ENCODE measurements at places on chromosomes 3 and 15.

DNA sequence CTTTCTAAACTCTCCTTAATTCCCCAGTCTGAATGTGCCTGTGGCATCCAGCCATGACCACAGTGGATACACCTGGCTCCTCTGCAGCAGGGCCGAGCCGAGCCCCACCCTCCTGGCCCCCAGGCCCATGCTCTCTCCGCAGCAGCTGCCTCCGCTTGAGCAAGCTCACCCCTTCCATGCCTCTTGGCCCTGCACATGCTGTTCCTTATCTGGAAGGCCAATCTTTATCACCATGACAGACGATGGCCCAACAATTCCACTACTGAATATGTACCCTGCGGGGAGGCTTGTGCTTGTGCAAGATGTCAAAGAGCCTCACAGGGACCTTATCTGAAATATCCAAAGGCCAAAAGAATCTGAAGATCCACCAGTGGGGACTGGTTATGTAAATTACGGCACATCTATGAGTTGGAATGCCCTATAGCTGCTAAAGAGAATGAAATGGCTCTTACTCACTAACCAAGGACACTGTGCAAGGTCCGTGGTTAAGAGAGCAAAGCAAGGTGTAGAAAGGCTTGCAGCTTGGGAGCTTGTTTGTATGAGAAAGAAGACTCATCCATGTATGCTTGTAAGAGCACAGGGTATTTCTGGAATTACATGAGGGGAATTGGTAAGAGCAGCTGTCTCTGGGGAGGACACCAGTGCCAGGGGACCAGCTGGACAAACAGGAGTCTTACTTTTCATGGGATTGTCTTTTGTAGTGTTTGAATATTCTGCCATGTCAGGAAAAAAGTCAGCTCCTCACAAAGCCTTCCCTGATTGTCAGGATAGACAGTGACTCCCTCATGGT, 55.2 kb downstream of the WNT7A start:
- no peak for DNase-seq

GRCh38 chr3:135059580-135059979, 264.5 kb downstream of the EPHB1 start:
- DNase-seq: no peak

GRCh38 chr3:171254315-171254714, 205.9 kb downstream of the TNIK start:
- DNase-seq: no peak

DNA sequence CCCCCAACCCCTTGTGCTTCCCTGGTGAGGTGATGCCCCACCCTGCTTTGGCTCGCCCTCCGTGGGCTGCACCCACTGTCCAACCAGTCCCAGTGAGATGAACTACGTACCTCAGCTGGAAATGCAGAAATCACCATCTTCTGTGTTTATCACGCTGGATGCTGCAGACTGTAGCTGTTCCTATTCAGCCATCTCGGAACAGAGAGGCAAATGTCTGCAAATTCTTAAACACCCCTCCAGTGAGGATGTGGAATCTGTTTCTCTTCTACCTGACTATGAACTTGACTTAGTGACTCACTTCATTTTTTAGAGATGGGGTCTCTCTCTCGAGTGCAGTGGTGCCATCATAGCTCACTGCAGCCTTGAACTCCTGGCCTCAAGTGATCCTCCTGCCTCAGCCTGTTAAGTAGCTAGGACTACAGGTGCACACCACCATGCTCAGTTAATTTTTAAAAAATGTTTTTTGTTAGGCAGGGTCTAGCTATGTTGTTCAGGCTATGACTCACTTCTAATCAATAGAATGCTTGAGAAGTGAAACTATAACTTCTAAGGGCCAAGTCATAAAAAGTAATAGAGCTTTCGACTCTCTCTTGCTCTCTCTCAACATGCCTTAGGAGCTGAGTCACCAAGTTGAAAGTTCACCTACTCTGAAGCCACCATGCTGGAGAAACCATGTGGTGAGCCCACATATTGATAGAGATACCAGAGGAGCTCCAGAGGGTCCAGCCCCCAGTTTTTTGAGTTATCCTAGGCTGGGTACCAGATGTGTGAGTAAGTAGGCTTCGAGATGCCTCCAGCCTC, 11.5 kb upstream of the PARP14 start:
- DNase-seq: no peak

GRCh38 chr3:6799264-6799915, 61.5 kb upstream of the GRM7 start:
- no peak for DNase-seq

- DNase-seq: no peak
These were observed 241.1 kb downstream of the RYR3 start for GRCh38 chr15:33551860-33552259.

- DNase-seq: no peak
These were observed 14.7 kb downstream of the DHX30 start for GRCh38 chr3:47817609-47818008.

- no peak for DNase-seq
These were observed 97.4 kb upstream of the RBMS3 start for GRCh38 chr3:29183346-29184087.

- no peak for DNase-seq
These were observed 23.6 kb downstream of the PTPN23 start for GRCh38 chr3:47404431-47404876.

DNA sequence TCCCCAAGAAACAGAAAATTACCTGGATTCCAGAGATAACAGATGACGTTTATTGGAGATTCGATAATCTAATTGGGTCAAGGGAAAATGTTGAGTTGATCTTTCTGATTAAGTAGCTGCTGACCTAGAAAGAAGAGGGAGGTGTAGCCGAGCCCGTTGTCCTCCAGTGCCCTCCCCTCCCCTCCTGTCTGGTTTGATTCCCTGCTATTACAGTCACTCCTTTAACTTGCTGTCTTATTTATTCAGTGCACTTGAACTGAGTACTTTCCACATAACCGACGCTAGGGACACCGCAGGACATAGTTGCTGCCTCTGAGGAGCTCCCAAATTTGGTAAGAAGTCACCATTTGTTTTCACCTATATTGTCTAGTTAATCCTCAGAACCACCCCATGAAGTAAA, 103.7 kb downstream of the AQP9 start:
- DNase-seq: no peak

GRCh38 chr15:74988007-74988800, 7.2 kb upstream of the SCAMP5 start:
- DNase-seq: no peak

- no peak for DNase-seq
These were observed 1.3 kb downstream of the SCAANT1 start for GRCh38 chr3:63910891-63911290.

DNA sequence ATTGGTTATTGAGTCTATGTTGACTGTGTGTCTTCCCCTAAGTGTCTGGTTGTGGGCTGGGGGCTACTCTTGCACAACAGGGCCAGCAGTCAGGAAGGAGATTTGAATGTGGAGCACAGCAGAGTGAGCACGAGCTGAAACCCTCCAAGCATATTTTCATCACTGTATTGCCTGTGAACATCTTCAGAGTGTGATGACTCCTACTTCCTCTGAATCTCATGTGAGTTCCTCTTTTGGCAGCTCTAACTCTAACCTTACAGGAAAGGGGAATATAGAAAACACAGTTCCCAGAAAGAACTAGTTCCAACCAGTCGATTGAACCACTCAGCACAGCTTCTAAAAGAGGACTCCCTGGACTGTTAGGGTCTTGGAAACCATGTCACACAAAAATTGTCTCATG, 211.6 kb downstream of the RAP2B start:
- no peak for DNase-seq

GRCh38 chr15:41891226-41891625, 2.6 kb downstream of the SPTBN5 start:
- no peak for DNase-seq

GRCh38 chr15:45869034-45869668, 234.3 kb downstream of the SQOR start:
- no peak for DNase-seq

DNA sequence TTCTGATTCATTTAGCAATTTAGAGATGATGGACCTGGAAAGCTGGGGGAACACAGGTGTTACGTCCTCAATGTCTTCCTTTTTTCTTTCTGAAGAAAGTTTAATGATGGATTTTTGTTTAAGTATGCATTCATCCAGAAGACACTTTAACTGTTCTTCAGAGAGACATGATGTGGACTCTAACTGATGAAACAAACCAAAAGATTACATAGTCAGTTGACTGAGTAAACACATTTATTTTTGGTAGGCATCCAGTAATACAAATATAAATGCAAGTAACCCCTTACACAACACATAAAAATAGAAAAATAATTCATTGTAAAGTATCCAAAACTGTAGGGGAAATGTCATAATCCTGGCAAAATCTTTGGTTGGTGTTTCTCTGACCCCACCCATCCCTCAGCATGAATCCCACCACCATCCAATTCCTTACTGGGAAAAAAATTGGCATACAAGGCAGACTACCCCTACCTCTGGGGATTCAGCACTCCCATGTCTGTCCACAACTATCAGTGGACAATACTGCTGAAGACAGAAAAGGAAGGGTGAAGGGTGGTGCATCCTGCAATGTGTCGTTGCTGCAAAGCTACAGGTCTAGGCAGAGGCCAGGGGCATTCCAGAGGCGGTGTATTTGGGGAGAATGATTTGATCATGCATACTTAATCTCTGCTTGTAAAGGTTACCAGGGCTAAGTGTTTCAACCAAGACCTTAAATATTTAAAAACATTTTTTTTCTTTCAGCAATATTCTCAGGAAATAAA, 37.4 kb downstream of the THBS1 start:
- DNase-seq: no peak

- no peak for DNase-seq
These were observed 44.3 kb downstream of the THRB start for GRCh38 chr3:24450160-24450907.

GRCh38 chr3:13800064-13800463, 79.8 kb downstream of the WNT7A start:
- DNase-seq: no peak

DNA sequence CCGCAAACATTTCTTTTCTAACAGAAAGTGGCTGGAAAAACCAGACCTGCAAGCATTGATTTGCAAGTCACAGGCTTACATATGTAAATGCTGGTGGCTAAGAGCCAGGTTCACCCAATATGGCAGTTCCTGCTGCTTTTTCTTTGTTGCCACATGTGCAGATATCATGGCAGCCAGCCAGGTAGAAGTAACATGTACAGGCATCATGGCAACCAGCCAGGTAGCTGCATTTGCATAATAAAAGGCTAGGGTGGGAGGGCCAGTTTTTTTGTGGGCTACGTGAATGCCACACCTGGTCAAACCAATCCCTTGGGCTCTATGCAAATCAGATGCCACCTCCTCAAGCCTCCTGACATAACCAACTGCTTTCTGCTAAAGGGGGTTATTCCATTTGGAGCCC, 2.8 kb upstream of the SMCO1 start:
- no peak for DNase-seq

- no peak for DNase-seq
These were observed 307.5 kb downstream of the EDEM1 start for GRCh38 chr3:5494905-5495519.

DNA sequence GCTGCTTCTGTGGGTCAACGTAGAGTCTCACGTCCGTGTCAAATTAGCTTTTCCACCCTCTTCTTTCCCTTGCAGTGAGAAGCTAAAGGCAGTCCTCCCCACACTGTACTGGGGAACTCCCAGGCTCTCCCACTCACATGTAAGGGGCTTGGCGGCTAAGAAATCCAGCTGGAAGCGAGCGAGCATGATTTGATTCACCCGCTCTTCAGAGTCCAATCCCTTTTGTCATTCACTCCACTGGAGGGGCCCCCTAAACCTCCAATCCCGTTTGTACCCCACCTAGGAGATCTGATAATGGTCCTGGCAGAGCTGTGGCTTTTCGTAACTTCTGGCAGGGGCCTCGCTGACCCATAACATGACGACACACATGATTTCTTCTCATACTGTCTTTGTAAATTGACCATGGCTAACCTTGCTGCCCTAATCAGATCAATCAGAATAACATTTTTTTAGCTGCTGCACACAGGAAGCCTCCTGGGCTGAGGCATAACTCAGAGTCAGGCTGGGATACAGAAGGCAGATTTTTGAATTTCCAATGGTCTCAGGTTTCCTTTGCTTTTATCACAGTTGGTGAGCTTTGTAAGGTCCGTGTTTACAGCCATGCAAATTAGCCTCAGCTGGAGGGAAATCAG, 235.2 kb downstream of the GREM1 start:
- DNase-seq: no peak

GRCh38 chr15:89504166-89504565, 7.8 kb upstream of the RHCG start:
- no peak for DNase-seq

DNA sequence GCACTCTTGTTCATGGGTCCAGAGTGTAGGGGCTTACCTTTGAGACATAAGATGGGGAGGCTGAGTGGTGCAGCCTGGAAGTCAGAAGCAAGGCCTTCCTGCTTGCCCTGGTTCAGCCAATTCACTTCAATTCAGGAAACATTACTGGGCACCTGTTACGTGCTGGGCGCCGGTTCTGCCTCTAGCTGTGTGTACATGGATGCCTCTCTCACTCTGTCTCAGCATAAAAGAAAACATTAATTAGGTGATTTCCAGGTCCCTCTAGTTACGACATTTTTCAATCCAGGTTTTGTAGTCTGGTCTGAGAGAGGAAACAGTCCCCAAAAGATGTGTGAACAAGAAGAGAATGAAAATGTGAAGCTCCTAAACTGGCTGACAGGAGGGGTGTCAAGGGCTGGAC, 1.2 kb downstream of the RTP1 start:
- no peak for DNase-seq

- DNase-seq: no peak
These were observed 53.2 kb downstream of the ACAD9 start for GRCh38 chr3:128932516-128933212.

DNA sequence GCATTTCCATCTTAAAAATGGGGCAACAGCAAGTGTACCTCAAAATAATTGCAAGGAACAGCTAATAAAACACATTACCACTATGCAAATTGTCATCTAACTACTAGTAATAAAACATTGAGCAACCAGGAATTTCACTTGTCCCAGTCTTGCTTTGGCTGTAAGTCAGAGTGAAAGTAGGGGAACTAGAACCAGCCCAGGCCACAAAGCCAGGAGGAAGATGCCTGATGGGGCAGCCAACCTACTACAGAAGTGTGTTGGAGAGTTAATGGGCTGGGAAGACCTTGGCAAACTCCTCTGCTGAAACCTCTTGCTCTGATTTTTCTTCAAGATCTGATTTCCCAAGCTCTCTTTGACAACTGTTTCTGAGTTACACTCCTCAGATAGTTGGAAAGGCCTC, 40.2 kb upstream of the LPP start:
- no peak for DNase-seq

- DNase-seq: no peak
These were observed 700 bp upstream of the EDEM1 start for GRCh38 chr3:5186858-5187155.

GRCh38 chr15:29196722-29197121, 72.9 kb downstream of the NSMCE3 start:
- no peak for DNase-seq

DNA sequence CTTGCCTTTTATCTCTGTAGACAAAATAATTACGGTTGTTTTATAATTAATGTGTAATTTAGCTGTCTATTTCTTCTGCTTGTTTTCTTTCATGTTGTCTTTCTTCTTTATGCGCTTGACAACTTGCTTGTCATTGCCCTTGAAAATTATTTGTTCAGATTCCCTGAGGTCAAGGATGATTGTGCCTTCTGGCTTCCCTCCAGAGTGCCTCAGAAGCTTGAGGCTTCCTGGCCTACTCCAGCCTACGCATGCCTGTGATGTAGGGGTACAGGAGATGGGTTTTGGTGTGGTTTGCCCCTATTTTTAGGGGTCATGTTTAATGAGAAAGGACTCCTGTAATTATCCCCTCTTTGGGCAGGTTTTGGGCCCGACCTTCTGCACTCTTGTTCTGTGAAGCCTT, 231.5 kb downstream of the SV2B start:
- DNase-seq: no peak

Measured in T-helper 17 cell (primary cell).